Bone marrow (tissue), 2 donors: ENCODE measurements at places on chromosomes 11 and 22.

- no peak for DNase-seq
These were observed 408.3 kb downstream of the ETS1 start for GRCh38 chr11:128179039-128179438.

- no peak for DNase-seq
These were observed 1397.3 kb upstream of the TENM4 start for GRCh38 chr11:80838153-80838552.

GRCh38 chr11:27618281-27618915 lies 81.9 kb downstream of the BDNF start:
- DNase-seq: no peak

DNA sequence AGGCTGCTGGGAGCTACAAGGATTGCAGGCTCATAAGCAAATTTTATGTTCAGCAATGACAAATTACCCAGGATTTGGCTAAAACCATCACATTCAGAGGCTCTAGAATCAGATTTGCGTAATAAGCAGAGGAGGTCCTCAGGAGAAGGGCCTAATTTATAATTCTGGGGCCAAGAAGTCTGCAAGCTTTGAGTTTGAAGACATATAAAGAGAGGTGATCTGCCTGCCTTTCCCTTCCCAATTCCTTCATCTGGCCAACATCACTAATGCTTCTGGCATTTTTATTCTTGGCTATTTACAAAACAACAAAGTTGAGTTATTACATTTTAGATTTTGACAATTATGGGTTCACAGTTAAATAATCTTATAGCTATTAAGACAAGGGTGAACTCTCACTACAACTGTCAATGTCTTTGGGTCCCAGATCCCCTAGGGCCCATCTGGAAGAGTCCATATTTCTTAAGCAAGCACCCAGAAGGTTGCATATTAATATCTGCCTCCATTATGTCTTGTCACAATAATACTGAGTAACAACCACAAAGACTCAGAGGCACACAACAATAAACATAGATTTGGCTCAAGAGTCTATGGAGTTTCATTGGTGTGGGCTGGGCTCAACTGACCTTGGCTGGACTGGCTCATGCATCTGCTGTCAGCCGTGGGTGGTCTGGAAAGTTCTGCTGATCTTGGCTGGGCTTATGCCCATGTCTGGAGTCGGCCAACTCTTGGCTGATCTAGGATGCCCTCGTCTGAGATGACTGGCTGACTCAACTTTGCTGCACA lies 67.2 kb upstream of the CD82 start:
- no peak for DNase-seq

DNA sequence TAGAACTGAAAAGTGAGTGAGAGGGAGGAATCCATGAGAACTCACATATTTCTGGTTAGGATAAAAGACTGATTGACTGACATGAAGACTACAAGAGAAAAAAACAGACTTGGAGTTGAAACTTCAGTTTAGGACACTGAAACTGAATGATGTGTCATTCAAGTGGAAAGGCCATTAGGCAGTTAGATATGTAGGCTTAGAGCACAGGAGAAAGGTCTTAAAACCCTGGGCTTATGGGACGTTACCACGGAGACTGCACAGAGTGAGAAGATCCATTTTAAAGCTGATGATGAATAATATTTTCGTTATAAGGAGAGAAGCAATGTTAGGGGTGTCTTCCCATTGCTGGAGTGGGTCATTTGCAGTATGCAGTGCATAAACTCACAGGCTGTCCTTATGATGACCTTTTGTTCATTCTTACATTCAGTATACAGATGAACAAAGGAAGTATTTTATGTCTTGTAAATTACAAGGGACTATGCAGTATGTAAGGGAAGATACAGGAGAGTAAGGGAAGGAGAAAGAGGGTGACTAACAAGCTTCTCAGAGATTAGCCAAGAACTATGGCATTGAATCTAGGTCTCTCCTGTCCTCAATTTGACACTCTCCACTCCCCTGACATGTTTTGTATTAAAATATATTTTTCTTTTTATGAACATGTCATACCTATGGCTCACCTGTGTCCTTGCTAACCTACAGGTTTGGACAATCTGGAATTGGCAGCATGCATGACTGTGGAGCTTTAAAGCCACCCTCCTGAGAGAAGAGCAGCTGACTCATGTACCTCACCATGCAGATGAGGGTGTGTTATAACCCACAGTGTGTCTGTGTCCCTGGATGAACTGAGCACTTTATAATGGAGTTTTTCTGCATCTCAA lies 63.7 kb downstream of the MAML2 start:
- no peak for DNase-seq

- DNase-seq: no peak
These were observed at the start of gene C11orf97 for GRCh38 chr11:94511932-94512781. C11orf97 (plus strand) TSS chr11:94512461; CDS start chr11:94512529, 68 bp downstream.
